B cell (primary cell): ENCODE measurements at places on chromosomes 2 and 18. TPM values are rescaled to one million over a fixed set of nuclear protein-coding genes. Genes with fewer than 3 reads are reported as not detected.
A peak's percentile ranks its signal among the peaks of the same experiment; 100 is the strongest.

GRCh38 chr2:67204349-67204748 lies 192.8 kb upstream of the ETAA1 start:
- no peaks in the 10 kb centered on the region for H3K4me1 ChIP-seq
- no peaks in the 10 kb centered on the region for H3K36me3 ChIP-seq
- H3K27me3 ChIP-seq = no peaks in the 10 kb centered on the region
- no peak for DNase-seq
- no peak overlapping the region for H3K4me3 ChIP-seq
- H3K27ac ChIP-seq = no peak overlapping the region

DPYSL5 gene
- not detected in 2 replicates for total RNA-seq

GRCh38 chr2:232533944-232534710 lies 5.4 kb upstream of the CHRNG start:
- H3K4me3 ChIP-seq = no peak overlapping the region
- DNase-seq = no peak
- H3K36me3 ChIP-seq = no peaks in the 10 kb centered on the region
- H3K4me1 ChIP-seq = no peaks in the 10 kb centered on the region
- no peaks in the 10 kb centered on the region for H3K27me3 ChIP-seq

CNGA3 gene
- total RNA-seq = not detected in 2 replicates

DNA sequence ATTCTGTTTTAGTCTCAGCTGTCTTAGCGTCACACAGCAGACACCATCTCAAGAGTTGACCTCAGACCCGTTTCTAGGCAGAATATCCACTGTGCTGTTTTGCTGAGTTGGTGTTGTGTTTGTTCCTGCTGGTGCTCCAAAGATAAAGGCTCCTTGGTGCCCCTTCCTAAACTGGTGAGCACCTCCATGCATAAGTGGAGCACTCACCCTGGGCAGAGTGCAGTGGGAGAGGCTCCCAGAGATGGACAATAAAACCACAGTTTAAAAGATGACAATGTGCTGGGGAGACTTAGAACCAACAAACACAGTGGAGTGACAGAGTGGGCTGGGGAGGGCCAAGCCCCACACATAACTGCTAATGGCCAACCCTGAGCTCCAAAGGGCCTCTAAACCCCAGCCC lies 271.1 kb downstream of the PHLPP1 start:
- no peaks in the 10 kb centered on the region for H3K27me3 ChIP-seq
- H3K4me3 ChIP-seq = no peak overlapping the region
- no peaks in the 10 kb centered on the region for H3K36me3 ChIP-seq
- DNase-seq = no peak
- no peak overlapping the region for H3K27ac ChIP-seq

DNA sequence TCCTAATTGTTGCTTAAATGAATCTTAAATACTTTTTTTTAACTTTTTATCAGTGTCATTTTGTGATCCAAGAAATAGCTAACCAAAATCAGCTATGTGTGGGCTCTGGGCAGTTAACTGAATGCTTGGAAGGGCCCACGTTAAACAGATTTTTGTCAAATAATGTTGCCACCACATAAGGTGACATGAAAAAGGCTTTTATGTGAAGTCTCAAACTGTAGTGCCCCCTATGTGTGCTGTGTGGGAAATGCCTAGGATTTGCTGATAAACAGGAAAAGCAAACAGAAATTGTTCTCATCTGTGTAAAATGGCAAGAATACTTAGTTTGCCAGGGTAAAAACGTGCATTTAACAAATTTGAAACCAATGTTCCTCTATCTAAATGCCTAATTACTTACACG lies 242.2 kb downstream of the ZNF516 start:
- no peaks in the 10 kb centered on the region for H3K27me3 ChIP-seq
- no peaks in the 10 kb centered on the region for H3K4me1 ChIP-seq
- DNase-seq = no peak
- no peak overlapping the region for H3K4me3 ChIP-seq

GRCh38 chr2:32836933-32837332 lies 109.8 kb upstream of the LTBP1 start:
- H3K4me1 ChIP-seq = peaks cover 4% of the 10 kb centered on the region
- no peaks in the 10 kb centered on the region for H3K36me3 ChIP-seq

- H3K4me1 ChIP-seq = peaks cover 79% of the 10 kb centered on the region
- H3K27ac ChIP-seq = peak overlapping the region; percentile 69
- DNase-seq = peak; percentile 48
Observed at GRCh38 chr2:10329880-10330699, 27.4 kb downstream of the HPCAL1 start.

GRCh38 chr18:56952026-56952425 lies 194.9 kb upstream of the BOD1L2 start:
- no peaks in the 10 kb centered on the region for H3K27me3 ChIP-seq
- no peak overlapping the region for H3K27ac ChIP-seq
- no peaks in the 10 kb centered on the region for H3K4me1 ChIP-seq
- no peak for DNase-seq
- peaks cover 3% of the 10 kb centered on the region for H3K36me3 ChIP-seq

C2orf80 gene
- total RNA-seq = not detected in 2 replicates

GRCh38 chr18:5884375-5884774 lies 10.9 kb downstream of the TMEM200C start:
- H3K36me3 ChIP-seq = no peaks in the 10 kb centered on the region
- H3K4me3 ChIP-seq = no peak overlapping the region

GKN1 gene
- not detected in 2 replicates for total RNA-seq

GRCh38 chr2:236136538-236136937 lies 31.6 kb downstream of the GBX2 start:
- H3K4me1 ChIP-seq = no peaks in the 10 kb centered on the region
- no peaks in the 10 kb centered on the region for H3K27me3 ChIP-seq
- no peak overlapping the region for H3K4me3 ChIP-seq
- no peaks in the 10 kb centered on the region for H3K36me3 ChIP-seq
- no peak for DNase-seq

GAREM2 gene
- 1.7 and 1.8 TPM in 2 replicates for total RNA-seq

DNA sequence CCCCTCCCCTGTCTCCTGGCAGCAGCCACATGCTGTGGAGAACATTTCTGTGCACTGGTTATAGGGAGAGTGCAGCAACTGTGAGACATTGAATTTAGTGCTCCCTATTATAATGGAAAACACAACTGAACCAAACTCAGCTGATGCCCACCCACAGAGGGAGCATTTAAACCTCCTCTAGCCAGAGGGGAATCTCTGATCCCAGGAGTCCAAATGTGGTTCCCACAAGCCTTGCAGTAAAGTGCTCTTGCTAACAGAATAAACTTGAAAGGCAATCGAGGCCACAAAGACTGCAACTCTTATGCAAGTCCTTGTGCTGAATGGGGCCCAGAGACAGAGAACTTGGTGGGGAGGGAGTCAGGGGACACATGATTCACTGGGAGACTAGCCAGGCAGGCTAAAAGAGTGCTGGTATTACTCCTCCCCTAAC lies 638.8 kb upstream of the VRK2 start:
- no peaks in the 10 kb centered on the region for H3K27me3 ChIP-seq
- no peak overlapping the region for H3K4me3 ChIP-seq
- no peak for DNase-seq
- H3K4me1 ChIP-seq = no peaks in the 10 kb centered on the region

DNA sequence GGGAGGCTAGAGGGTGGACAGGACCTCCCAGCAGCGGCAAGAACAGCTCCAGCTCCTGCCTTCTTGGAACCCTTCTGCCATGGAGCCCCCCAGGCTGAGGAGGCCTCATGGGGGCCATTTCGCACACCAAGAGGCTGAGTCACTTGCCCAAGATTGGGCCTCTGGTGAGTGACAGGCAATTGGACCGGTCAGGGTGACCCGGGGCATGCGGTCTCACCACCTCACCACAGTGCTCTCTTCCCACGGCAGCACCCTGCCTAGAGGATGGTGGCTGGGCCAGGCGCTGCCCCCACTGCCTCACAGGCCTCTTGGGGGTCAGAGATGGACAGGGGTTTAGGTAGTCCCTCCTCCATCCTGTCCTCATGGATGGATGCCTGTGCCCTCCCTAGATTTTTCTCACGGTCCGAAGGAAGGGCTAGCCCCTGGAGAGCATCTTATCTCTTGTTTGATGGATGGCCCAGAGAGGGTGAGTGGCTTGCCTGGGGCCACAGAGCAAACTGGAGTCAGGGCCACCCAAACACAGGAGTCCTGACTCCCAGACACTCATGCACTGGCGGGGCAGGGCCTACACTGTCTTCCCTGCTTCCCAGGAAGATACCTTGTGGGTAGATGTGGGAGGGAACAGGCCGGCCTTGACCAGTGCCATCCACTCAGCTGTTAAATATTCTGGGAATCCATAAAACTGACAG lies 119.2 kb downstream of the INHBB start:
- H3K4me3 ChIP-seq = no peak overlapping the region
- H3K27ac ChIP-seq = no peak overlapping the region
- H3K27me3 ChIP-seq = no peaks in the 10 kb centered on the region
- H3K4me1 ChIP-seq = no peaks in the 10 kb centered on the region
- DNase-seq = no peak
- H3K36me3 ChIP-seq = no peaks in the 10 kb centered on the region

KLHL41 gene
- 0.19 and 0.27 TPM in 2 replicates for total RNA-seq

GRCh38 chr18:6055711-6056110 lies 160.4 kb upstream of the TMEM200C start:
- H3K36me3 ChIP-seq = no peaks in the 10 kb centered on the region
- no peak overlapping the region for H3K27ac ChIP-seq
- no peaks in the 10 kb centered on the region for H3K27me3 ChIP-seq
- no peaks in the 10 kb centered on the region for H3K4me1 ChIP-seq
- no peak for DNase-seq

DNA sequence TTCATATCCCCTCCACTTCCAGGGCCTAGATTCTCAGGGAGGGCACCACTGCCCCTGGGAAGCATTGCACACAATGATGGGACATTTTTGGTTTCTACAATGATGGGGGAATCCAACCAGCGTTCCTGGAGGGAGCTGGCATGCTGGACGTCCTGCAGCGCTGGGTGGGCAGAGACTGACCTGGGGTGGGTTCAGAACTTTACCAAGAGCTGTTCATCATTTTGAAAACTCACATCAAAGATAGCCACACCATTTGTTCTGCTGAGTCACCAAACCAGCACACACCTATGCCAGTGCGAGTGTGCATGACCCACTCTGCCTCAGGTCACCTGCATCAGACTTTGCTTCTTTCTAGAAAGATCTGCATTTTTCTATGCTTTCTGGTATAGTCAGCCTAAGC lies 14.1 kb upstream of the ARMC9 start:
- H3K27ac ChIP-seq = no peak overlapping the region
- no peak for DNase-seq
- H3K27me3 ChIP-seq = no peaks in the 10 kb centered on the region
- H3K4me3 ChIP-seq = no peak overlapping the region

DNA sequence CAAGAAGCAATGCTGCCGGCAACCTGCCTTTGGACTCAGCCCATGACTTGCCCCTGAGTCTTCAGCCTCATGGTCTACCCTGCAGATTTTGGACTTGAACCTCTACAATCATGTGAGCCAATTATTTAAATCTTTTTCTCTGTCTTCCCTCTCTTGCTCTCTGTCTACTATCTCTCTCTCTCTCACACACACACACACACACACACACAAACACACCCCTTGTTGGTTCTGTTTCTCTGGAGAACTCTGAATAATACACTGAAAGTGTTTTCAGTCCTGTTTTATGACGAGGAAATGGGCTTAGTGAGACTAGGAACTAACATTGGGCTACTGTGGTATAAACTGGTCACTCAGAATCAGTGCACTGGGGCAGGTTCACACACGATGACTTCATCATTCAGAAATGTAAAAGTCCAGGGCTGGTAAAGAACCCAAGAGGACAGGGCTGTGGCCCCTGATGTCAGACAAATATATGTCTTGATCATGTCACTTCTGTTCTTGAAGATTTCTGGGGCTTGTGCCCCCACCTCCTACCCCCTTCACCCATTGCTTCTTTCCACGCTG lies 266.1 kb upstream of the SIX2 start:
- no peak for DNase-seq
- H3K27ac ChIP-seq = no peak overlapping the region
- H3K4me1 ChIP-seq = no peaks in the 10 kb centered on the region
- H3K27me3 ChIP-seq = no peaks in the 10 kb centered on the region
- H3K4me3 ChIP-seq = no peak overlapping the region

AGXT gene
- not detected in 2 replicates for total RNA-seq

SCYGR4 gene
- not detected in 2 replicates for total RNA-seq

- no peak for DNase-seq
- H3K4me1 ChIP-seq = no peaks in the 10 kb centered on the region
- no peaks in the 10 kb centered on the region for H3K36me3 ChIP-seq
- no peak overlapping the region for H3K4me3 ChIP-seq
Observed at GRCh38 chr18:61690418-61691138, 202.2 kb downstream of the RNF152 start.

- no peak for DNase-seq
- H3K4me1 ChIP-seq = no peaks in the 10 kb centered on the region
- no peak overlapping the region for H3K27ac ChIP-seq
- H3K27me3 ChIP-seq = no peaks in the 10 kb centered on the region
- H3K4me3 ChIP-seq = no peak overlapping the region
- no peaks in the 10 kb centered on the region for H3K36me3 ChIP-seq
Observed at GRCh38 chr2:6470518-6470917, 395.2 kb downstream of the CMPK2 start.

FBXO36 gene
- 1.5 TPM in 2 replicates for total RNA-seq

CFAP221 gene
- total RNA-seq = not detected in 2 replicates

HDAC4 gene
- 46.0 and 48.4 TPM in 2 replicates for total RNA-seq

DNA sequence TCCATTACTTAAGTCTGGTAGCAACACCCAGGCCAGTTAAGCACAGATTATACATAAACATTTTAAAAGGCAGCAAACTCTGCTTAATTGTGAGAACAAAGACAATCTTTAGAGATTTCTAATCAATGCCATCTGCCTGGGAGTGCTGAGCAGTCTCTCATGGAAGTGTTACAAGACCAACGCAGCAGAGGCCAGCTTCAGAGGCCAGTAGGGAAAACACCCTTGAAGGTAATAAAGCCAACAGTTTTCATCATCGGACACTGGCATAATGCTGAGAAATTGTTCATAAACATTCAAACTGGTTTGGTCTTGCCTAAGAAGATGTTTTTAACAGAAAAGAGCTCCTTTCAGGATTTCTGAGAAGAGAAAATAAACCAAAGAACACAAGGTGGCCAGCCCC lies 35.0 kb downstream of the EPB41L3 start:
- H3K4me1 ChIP-seq = no peaks in the 10 kb centered on the region
- no peaks in the 10 kb centered on the region for H3K27me3 ChIP-seq
- no peak overlapping the region for H3K27ac ChIP-seq
- no peak overlapping the region for H3K4me3 ChIP-seq

VIL1 gene
- not detected in 2 replicates for total RNA-seq

FRZB gene
- total RNA-seq = 0.10 TPM in 1 of 2 replicates, not detected in the other

LYG2 gene
- total RNA-seq = not detected in 2 replicates

GRCh38 chr18:70046207-70046606 lies 98.5 kb upstream of the CD226 start:
- no peak overlapping the region for H3K4me3 ChIP-seq
- H3K27me3 ChIP-seq = no peaks in the 10 kb centered on the region
- peaks cover 3% of the 10 kb centered on the region for H3K36me3 ChIP-seq
- no peak for DNase-seq
- no peak overlapping the region for H3K27ac ChIP-seq

- H3K4me3 ChIP-seq = no peak overlapping the region
- DNase-seq = no peak
- no peak overlapping the region for H3K27ac ChIP-seq
- no peaks in the 10 kb centered on the region for H3K4me1 ChIP-seq
Observed at GRCh38 chr2:196742685-196743084, 56.8 kb downstream of the GTF3C3 start.

GRCh38 chr18:73614812-73615211 lies 532.8 kb downstream of the FBXO15 start:
- no peaks in the 10 kb centered on the region for H3K36me3 ChIP-seq
- no peaks in the 10 kb centered on the region for H3K4me1 ChIP-seq
- no peak overlapping the region for H3K4me3 ChIP-seq
- no peak for DNase-seq
- H3K27ac ChIP-seq = no peak overlapping the region

TUBA4B gene
- not detected in 2 replicates for total RNA-seq

- no peak overlapping the region for H3K27ac ChIP-seq
- H3K4me3 ChIP-seq = no peak overlapping the region
- H3K27me3 ChIP-seq = no peaks in the 10 kb centered on the region
- peaks cover 35% of the 10 kb centered on the region for H3K4me1 ChIP-seq
- peak; percentile 60 for DNase-seq
Observed at GRCh38 chr2:39494784-39495251, 57.7 kb upstream of the MAP4K3 start.

ARHGAP28 gene
- total RNA-seq = not detected in 2 replicates
